ENCODE measurements at places on chromosomes 7 and 10. TPM values are rescaled to one million over a fixed set of nuclear protein-coding genes. Genes with fewer than 3 reads are reported as not detected.

DNA sequence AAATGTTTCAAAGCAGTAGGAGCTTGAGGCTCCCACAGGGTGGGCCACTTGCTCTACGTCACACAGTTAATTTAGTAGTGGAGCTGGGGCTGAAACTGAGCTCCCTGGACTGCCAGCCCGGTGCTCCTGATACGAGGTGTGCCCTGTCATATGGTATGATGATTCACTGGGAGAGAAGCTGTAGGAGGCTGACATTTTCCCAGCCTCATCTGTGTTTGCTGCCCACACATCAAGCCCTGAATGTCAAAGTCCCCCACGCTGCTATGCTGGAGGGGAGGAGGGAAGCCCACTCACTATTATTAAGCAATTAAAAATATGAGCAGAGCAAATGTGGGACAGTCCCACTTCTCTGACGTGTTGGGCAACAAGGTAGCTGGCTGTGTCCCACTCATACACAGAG, 81.2 kb upstream of the SORCS3 start:
- no peak for DNase-seq

DNA sequence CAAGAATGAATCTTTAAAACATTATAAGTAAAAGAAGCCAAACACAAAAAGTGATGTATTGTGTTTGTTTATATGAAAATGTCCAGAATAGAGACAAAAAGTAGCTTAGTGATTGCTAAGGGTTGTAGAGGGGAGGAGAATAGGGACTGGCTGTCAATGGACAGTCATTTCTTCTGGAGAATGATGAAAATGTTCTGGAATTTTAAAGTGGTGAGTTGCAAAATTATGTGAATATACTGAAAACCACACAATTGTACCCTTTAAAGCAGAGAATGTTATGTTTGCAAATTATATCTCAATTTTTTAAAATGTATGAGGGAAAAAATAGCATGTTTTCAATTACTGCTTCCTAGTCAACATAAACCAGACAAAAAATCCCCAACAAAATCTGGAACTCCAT, 174.2 kb downstream of the KMT2E start:
- no peak for DNase-seq

DNA sequence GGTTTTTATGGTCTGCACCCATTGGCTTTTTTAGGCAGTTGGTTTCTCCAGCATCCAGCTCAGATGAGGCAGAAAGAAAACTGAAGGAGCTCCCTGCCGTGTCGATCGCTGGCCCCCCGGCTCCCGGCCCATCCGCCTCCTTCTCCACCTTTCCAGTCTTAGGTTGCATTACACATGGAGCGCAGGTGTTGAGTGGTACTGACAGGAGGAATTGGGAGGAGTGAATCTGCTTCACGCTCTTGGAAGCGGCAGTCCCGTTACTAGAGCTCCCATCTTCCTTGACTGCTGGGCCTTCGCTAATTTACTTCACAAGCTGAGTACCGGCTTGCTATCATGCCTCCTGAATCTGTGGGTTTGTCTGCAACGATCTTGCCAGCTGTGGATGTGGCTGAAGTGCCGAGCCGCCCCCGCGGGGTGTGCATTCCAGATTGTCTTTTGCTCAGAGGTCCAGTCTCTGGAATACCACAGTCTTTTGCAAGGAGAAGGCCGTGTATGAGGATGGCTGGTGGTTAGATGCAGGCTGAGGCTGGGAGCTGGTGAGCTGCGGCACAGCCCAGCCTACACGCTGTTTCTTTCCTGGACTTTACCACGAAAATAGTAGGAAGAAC, 17.1 kb downstream of the IQCE start:
- DNase-seq = no peak

DNA sequence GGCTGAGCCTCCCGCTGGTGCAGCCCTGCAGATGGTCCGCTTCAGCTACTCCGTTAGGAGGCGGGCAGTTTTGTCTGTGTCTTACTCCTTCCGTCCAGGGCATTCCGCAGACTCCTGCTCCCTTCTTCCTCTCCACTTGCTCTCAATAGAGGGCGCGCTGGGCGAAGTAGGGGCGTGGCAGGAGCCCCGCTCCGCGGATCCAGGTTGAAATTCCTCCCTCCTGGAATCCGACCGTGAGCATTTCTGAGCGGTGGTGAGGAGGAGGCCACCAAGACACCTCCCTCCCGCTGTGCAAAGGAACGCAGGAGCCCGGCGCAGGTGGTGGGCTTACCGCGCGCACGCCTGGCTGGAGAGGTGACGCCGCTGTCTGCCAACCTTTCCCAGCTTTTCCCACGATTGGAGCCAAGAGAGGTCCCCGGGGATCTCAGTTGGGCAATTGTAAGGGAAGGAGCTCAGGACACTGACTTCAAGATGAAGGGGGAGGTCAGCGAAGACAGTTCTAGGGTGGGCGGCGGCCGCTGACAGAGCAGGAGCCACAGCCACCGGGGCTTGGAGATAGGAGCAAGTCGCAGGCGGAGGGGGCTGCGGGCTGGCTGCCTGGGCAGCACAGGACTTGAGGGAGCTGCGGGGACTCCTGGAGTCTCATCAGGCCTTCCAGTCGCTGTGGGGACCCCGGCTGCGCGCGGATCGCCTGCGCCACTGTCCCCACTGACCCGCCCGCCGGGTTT, 1011.3 kb downstream of the XPNPEP1 start:
- DNase-seq = no peak

Gene C10orf105
- 0.18 TPM for total RNA-seq

GRCh38 chr7:155793720-155794119, 18.5 kb downstream of the SHH start:
- DNase-seq = no peak

GRCh38 chr10:63717027-63717715, 196.0 kb downstream of the REEP3 start:
- DNase-seq = no peak

Gene UPK3B
- total RNA-seq = not detected

Gene RET
- total RNA-seq = 0.45 TPM

DNA sequence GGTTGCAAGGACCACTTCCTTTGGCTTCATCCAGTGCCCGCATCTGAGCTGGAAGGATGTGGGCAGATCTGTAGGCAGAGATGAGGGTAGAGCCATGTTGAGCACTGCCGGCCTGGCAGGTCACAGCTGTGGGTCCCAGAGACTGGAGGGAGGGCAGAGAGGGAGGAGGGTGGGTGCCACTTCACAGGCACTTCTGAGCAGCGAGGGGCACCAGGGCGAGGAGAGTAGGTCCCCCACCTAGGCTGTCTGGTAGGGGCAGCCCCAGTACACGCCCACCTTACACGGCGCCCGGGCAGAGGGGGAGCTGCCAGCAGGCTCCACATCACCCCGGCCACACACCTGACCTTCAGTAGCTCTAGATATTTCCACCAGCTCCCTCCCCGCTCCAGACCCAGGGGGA, 473.0 kb upstream of the FOXK1 start:
- no peak for DNase-seq

- no peak for DNase-seq
Measured at GRCh38 chr7:15218261-15218660, 315.7 kb upstream of the DGKB start.

- no peak for DNase-seq
Measured at GRCh38 chr10:118054383-118054782, 7.6 kb upstream of the RAB11FIP2 start.

DNA sequence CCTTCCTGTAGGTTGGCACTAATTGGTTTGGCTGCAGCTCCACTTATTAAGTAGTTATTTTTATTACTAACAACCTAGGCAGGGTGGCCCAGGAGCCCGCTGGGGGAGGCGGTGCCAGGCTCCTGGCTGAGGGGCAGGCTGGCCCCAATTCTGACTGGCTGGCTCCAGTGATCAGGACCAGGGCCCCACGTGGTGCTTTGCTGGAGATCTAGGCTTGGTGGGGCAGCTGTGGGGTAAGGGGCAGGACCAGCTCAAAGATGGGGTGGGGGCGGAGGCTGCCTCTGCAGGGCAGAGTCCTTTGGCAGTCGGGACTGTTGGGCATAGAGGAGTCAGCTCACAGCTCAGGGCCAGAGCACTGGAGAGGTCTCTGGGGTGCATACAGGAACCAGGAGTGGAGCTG, 2.4 kb downstream of the ASL start:
- no peak for DNase-seq

Gene ITGA8
- total RNA-seq = not detected

Gene GARIN1A
- 0.47 TPM for total RNA-seq

GRCh38 chr7:125775317-125775716, 845.7 kb upstream of the POT1 start:
- DNase-seq = no peak

Gene AQP1
- 0.15 TPM for total RNA-seq

Gene TWIST1
- total RNA-seq = 0.55 TPM

Gene ITPRID1
- total RNA-seq = not detected

GRCh38 chr10:130867446-130868194, 443.9 kb downstream of the TCERG1L start:
- DNase-seq = no peak
